ENCODE measurements at places on chromosomes 5 and 9.

DNA sequence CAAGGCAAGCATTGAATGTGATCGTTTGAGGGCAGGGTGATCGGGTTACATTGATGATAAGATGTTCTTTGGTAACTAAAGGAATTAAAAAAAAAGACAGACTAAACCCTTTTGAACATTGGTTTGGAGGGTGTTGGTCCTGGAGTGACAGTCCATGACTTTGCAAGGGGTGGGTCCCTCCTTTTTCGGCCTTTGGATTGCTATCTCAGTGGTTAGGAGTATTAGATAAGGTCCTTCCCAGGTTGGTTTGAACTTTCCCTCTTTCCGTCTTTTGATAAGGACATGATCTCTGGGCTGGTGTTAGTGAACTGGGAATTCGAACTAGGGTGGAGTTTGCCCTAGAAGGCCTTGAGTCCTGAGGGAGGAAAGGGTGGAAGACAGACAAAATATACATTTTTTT lies 5.4 kb upstream of the ABO start:
- DNase-seq, result no peak

DNA sequence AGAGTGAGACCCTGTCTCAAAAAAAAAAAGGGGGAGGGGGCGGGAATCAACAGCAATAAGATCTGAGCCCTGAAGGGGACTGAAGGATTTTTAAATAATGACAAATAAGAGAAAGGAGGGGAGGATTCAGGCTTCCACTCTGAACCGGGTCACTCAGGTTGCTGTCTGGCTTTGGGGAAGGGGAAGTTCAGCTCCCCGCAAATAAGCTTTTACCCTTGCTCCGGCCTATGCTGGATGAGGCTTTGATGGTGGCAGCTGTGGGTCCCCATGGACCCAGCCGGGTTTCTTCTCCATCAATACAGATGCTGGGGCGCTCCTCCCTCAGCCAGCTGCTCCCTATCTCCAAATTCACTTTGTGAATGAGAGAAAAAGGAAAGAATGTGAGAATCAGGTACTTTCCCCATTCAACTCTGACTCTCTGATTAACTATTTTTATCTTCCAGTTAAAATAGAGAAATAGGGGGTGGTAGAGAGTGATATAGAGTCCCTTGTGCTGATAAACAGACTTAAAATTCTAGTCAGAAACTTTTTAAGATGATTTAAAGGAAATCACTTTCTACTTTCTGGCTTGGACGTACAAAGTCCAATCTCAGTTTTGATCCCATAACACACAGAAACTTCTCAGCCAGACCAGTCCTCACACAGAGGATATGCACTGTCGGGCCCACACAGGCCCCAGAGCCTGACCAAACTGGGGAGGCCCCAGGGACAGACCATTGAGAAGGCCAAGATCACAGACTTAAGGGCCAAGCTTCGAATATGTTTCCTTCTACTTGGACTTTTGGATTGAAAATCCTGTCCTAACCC lies 39.6 kb downstream of the C5orf15 start:
- no peak for DNase-seq

- no peak for DNase-seq
Measured at GRCh38 chr5:103019804-103020203, 100.1 kb downstream of the GIN1 start.

GRCh38 chr5:158998793-158999325 lies 100.9 kb downstream of the EBF1 start:
- DNase-seq, result no peak

DNA sequence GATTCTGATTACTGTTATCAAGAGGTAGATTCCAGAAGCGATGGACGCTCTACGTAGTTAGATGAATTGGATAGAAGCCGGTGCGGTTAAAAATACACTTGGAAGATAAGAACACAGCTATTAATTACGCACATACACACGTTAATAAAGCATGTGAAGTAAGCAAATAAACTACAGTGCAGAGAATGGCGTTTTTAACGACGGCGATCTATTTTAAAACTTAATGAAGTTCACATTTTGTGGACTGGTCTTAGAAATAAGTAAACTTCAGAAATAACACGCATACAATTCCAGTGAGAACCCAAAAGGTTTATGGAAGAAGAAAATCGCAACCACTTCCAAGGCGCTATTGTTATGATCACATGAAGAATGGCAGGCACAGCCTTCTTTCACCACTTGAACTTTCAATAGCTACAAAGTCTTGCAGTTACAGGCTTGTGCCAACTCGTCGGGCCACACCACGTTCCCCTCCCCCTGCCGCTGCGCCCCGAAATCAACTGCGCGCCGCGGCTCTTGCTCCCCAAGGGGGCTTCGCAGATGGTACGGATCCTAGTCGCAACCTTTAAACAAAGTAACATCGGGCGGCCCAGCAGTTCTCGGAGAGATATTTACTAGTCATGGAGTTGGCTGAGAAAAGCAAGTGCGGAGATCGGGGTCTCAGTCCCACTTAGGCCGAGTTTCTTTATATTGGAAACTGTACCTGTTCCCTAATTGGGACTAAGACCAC lies 866 bp upstream of the SEMA6A start:
- no peak for DNase-seq

GRCh38 chr9:89179895-89180734 lies 1.5 kb upstream of the SHC3 start:
- no peak for DNase-seq
